Stimulated activated CD4-positive, alpha-beta T cell treated with anti-CD3 and anti-CD28 coated beads, Interleukin-1b, Interleukin-23, amount 100 ng/mL, for 1 hour (primary cell): ENCODE measurements at places on chromosomes 2 and 18.

GRCh38 chr18:74528478-74528877, 5.8 kb upstream of the CNDP1 start:
- no peak for DNase-seq

DNA sequence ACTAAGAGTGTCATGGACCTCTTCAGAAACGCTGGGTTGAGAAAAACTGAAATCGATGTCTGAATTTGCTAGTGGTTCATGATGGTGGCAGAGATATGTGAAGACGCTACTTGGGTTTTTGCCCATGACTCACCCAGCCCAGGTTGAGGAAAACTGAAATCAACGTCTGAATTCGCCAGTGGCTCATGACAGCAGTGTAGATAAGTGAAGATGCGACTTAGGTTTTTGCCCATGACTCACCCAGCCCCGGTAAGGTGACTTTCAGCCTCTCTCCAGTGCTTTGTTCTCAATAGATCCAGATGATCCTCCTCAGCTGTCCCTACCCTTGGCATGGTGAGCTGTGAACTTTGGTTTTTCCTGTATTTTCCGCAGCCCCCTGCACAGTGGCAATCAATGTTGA, 105.3 kb upstream of the SIX3 start:
- DNase-seq: no peak

GRCh38 chr2:240431271-240431660, 4.2 kb upstream of the GPC1 start:
- no peak for DNase-seq

DNA sequence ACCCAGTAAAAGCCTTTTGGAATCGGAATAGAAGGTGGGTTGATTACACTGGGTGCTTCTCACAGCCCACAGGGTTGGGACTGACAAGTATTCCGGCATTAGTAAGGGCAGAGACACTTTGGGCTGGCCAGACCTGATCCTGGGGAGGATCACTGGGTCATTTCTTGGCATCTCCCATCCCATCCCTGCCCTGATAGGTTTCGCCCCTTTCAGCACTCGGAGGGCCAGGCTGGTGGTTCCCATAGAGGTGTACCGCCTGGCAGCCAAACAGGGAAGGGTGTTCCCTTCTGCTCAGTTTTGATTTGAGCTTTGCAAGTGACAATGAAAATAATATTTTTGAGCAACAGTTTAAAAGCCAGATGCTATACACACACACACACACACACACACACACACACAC, 37.3 kb downstream of the CYP1B1 start:
- no peak for DNase-seq

GRCh38 chr2:241692448-241692847, 5.8 kb upstream of the DTYMK start:
- DNase-seq: no peak

- no peak for DNase-seq
Measured at GRCh38 chr2:179273461-179273962, 8.9 kb upstream of the SESTD1 start.

DNA sequence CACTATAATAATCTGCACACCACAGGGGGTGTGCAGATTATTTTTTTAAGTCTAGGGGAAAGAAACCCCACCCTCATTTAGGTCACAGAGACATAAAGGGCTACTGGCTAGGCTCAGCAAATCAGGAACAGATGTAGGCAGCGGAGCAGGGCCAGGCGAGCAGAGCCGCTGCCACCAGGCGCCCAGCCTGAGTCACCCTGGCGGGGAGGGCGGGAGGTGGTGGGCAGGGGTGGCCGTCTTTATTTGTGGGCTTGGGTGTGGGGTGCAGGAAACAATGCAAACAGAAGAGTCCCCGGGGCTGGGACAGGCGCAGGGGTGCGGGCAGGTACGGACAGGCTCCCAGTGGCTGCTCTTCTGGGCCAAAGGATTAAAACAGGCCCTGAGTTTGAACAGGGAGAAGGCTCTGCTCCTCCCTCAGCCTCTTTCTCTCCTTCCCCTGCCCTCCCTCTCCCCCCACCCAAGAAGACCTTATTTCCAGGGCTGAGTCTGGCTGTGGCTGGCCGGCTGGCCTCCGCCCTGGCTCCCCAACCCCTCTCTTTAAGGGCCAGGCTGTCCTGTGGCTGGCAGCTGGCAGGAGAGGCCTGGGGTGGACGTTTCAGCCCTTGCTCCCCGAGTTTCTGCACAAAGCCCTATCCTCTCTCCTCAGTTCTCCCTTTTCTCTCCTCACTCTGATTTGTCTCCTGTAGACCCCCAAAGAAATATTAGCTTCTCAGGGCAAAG, 142.9 kb upstream of the SMAD2 start:
- no peak for DNase-seq

DNA sequence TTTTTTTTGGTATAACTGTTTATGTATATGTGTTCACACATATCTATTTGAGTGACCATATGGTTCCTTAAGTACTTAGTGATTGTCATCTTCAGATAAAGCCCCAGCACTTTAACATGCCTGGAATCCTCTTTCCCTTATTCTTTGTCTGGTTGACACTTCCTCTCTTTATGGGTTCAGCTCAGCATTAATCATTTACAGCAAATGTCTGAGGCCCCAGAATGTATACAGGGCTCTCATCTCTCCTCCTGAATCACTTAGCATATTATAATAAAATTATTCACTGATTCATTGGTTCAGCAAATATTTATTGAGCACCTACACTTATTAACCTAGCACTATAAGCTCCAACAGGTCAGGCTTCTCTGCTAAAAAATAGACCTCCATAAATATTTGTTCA, 43.5 kb upstream of the CD28 start:
- no peak for DNase-seq

GRCh38 chr2:152632736-152633135, 84.5 kb downstream of the PRPF40A start:
- DNase-seq: no peak

GRCh38 chr2:72442270-72442669, 294.6 kb upstream of the CYP26B1 start:
- DNase-seq: no peak

DNA sequence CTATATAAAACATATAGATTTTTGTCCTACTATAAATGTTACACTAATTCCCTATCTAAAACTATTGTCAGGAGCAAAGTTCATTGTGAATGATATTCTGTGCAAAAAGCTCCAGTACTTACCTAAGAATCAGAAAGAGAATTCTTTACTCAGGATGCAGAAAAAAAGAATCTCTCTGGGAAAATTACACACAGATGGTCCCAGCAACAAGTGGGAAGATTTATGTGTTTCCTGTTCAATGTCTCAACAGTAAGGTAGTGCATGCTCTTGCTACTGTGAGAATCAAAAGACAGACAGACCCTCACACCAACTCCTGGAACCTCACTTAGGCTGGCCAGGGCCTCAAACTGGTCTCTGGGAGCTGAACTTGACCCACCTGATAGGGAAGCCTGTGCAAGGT, 11.2 kb upstream of the NAPG start:
- no peak for DNase-seq

DNA sequence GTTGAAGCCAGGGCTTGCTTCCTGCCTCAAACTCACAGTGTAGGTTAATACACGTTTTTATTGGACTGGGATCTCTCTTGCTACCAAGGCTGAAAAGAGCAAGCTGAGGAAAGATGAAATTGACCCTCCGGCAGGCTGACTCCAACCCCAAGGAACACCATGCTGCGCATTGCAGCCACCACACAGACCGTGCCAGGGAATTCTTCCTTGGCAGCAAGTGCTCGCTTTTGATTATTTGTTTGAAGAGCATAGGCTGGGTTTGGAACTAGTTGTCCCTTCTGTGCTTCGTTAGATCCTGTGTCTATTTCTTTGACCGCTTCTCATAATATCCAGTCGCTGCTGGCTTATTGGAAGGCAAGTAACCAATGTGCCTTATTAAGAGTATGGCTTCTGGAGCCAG, 34.4 kb upstream of the DARS1 start:
- DNase-seq: no peak

DNA sequence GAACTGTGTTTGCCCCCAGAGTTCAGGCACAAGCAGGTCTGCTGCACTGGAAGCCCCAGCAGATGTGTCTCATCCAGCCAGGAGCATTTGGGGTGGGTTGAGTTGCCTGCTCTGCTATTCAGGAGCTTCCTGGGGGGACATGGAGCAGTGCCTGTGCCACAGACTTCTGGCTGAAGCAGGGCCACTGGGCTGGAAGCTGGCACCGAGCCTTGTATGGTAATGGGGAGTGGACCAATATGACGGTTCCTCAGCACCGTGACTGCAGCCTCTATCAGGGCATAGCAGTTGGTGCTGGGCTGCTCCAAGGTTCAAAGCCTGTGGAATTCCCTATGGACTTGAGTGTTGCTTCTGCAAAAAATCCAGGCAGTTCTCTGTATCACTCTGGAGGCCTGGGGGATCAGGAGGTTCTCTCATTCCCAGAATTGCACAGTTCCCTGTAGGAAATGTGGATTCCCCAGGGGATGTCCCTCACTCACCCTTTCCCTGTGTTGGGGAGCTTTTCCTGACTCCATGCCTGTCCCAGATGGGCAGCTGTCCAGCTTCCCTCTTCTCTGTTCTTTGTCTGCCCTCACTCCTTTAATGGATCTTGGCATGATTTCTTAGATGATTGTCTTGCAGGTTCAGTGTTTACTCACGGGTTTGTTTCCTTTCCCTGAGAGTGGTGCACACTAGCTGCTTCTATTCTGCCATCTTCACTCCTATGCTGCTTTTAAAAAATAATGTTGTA, 37.2 kb upstream of the THSD7B start:
- DNase-seq: no peak

- DNase-seq: no peak
Measured at GRCh38 chr2:168188002-168188401, 59.4 kb downstream of the STK39 start.

- no peak for DNase-seq
Measured at GRCh38 chr2:194385376-194385775, 1271.7 kb upstream of the SLC39A10 start.

DNA sequence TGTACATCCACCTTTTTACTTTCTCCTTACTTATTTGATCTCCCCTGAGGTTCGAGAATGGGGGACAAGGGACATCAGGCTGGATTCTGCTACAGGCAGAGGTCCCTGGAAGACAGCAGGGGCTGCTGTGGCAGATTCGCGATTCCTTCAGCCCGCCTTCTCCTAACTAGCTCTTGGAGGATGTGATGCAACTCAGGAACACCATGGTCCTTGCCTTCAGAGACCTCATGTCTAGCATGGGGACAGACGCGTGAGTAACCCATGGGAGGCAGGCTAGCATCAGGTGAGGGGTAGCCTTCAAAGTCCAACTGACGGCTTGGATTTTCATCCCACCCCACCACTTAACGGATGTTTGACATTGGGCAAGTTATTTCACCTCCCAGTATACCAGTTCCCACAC, 869 bp upstream of the TCF23 start:
- no peak for DNase-seq

DNA sequence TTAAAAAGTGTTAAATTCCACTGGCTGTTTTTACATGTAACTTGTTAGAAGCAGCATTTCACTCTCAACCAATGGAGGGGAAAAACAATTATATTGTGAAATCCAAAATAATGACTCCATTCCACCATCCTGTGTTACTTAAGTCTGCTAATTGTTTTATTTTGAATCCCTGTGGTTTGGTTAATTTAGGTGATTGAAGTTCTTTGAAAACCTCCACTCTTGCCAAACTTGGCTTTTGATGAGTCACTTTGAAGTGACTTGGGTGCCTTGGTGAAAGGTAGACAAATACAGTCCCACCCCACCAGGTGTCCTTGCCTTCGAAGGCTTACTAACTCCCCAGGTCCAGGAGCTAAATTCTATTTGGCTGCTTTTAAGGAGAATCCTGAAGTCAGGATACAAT, 1303.8 kb upstream of the NRXN1 start:
- no peak for DNase-seq

GRCh38 chr2:180161415-180161814, 154.3 kb upstream of the CWC22 start:
- no peak for DNase-seq

DNA sequence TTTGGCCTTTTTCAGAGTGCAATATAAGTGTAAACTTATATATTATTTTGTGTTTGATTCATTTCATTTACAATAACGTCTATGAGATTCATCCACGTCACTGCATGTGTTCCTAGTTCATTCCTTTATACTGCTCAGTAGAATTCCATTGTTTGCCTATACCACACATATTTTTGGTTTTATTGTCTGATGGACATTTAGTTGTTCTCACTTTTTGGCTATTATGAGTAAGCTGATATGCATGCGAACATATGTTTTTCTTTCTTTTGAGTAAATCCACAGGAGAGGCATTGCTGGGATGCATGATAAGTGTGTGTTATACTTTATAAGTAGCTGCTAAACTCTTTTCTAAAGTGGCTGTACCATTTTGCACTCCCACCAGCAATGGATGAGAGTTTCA, 314.8 kb upstream of the HS6ST1 start:
- no peak for DNase-seq

DNA sequence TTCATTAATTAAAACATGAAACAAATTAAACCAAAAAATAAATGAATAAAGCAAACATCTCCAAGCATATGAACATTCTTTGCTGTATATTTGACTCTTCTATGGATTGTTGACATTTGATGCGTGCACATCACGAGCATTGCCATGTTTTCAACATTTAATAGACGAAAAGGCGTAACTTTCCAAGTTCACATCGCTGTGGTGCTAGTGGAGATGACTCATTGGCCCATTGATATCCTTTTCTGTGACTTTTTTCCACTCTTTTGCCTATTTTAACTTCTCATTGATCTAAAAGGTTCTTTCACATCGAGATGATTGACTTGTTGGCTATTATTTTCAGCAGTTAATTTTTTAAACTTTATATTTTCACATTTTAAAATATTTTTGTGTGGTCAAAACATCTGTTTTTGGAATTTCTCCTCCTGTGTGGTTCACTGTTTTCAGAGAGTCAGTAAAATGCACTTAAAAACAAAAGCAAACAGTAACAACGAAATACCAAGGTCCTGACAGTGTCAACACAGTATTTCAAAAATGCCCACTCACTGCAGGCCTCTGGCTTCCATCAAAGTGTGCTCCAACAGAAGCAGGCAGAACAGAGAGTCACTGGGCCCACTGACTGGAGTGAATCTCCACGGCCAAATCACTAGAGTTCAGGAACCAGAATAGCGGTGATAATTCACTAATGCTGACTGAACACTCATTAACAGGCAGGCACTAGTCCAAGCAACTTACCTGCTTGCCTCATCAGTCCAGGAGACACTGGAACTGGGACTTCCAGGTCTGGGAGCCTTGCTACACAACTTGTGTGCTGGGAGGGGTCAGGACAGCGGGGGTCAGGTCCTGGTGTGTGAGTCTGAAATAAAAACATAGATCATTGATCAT, 372.2 kb upstream of the SMIM21 start:
- no peak for DNase-seq

DNA sequence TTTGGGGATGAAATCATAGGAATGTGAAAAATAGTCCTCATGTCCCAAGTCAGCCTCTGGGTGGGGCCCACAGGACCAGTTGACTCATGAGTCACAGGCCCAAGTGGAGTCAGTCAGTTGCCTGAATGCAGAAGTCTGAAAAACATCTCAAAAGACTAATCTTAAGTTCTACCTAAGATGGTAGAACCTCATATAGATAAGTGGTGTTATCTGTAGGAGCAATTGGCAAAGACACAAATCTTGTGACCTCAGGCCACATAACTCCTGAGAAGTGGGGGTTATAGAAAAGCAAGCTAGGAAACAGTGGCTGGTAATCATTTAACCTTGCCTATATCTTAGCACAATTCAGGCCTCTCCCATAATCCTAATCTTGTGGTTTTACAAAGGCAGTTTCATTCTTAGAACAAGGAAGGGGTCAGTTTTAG, 257.1 kb upstream of the SPOPL start:
- no peak for DNase-seq

GRCh38 chr2:157442636-157443035, 1.3 kb downstream of the CYTIP start:
- no peak for DNase-seq
